ENCODE measurements at places on chromosomes 3 and 15. TPM values are rescaled to one million over a fixed set of nuclear protein-coding genes. Genes with fewer than 3 reads are reported as not detected.

DNA sequence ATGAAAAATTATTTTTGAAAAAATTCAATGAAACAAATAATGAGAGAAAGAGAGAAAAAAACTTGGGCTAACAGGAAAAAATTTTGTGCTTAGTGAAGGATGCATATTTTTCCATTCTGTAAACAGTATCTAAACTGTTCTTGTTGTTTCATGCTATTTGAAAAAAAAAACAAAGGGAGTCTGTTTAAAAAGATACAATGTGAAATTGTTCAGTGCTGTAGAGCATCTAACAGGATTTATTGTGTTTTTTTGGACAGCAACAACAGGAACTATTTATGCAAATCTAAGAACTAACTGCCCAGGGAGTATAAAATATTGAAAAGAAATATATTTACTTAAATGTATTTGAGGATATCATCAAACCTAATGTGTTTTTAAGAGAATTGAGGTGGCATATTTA lies 55.1 kb downstream of the PEX5L start:
- H3K36me3 ChIP-seq, result no peaks in the 10 kb centered on the region
- no peaks in the 10 kb centered on the region for H3K4me1 ChIP-seq
- no peak for DNase-seq
- no peak overlapping the region for H3K27ac ChIP-seq
- no peak overlapping the region for H3K4me3 ChIP-seq
- no peaks in the 10 kb centered on the region for H3K27me3 ChIP-seq

GRCh38 chr15:48778331-48778730 lies 32.5 kb downstream of the CEP152 start:
- H3K27me3 ChIP-seq, result no peaks in the 10 kb centered on the region
- H3K4me1 ChIP-seq, result no peaks in the 10 kb centered on the region
- H3K27ac ChIP-seq, result no peak overlapping the region
- H3K4me3 ChIP-seq, result no peak overlapping the region
- peaks cover 23% of the 10 kb centered on the region for H3K36me3 ChIP-seq
- DNase-seq, result no peak

DNA sequence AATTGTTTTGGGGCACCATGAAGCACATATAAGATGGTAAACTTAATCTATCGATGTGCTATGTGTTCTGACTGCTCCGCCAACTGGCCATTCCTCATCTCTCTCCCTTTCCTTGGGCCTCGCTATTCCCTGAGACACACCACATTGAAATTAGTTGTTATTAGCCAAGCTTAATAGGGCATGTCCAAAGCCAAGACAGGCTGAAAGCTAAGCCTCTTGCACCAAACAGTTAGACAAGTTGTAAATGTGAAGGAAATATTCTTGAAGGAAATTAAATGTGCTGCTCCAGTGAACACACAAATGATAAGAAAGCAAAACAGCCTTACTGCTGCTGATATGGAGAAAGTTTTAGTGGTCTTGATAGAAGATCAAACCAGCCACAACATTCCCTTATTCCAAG lies 39.3 kb downstream of the C2CD4A start:
- no peaks in the 10 kb centered on the region for H3K36me3 ChIP-seq
- DNase-seq, result no peak
- no peaks in the 10 kb centered on the region for H3K4me1 ChIP-seq
- no peak overlapping the region for H3K27ac ChIP-seq

- H3K27me3 ChIP-seq, result no peaks in the 10 kb centered on the region
- no peak overlapping the region for H3K27ac ChIP-seq
- H3K36me3 ChIP-seq, result no peaks in the 10 kb centered on the region
- no peaks in the 10 kb centered on the region for H3K4me1 ChIP-seq
Observed at GRCh38 chr3:82392203-82392775, 630.8 kb upstream of the GBE1 start.

DNA sequence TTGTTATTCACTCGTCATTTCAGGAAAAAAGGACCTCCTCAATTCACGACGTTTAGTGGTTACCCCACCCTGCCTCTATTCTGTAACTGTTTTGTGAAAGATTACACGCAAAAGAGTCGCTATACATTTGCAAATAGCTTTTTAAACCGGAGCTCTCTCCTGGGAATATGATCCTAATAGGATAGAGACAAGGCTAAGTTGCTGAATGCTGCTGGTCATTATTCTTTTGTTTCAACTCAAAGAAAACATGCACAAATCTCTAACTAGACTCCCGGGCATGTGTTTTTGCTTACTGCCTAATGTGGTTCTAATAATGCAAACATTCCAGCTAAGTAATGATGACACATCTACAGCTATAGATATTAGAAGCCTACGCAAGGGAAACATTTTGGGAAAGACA lies 214.6 kb upstream of the MDFIC2 start:
- H3K27ac ChIP-seq, result peak overlapping the region; percentile 22
- H3K4me1 ChIP-seq, result no peaks in the 10 kb centered on the region
- H3K36me3 ChIP-seq, result no peaks in the 10 kb centered on the region

- peak; percentile 74 for DNase-seq
- H3K27ac ChIP-seq, result peak overlapping the region; percentile 87
- peak overlapping the region; percentile 86 for H3K4me3 ChIP-seq
- H3K4me1 ChIP-seq, result no peaks in the 10 kb centered on the region
- no peaks in the 10 kb centered on the region for H3K27me3 ChIP-seq
Observed at GRCh38 chr3:58236527-58237237, 910 bp upstream of the ABHD6 start.

DNA sequence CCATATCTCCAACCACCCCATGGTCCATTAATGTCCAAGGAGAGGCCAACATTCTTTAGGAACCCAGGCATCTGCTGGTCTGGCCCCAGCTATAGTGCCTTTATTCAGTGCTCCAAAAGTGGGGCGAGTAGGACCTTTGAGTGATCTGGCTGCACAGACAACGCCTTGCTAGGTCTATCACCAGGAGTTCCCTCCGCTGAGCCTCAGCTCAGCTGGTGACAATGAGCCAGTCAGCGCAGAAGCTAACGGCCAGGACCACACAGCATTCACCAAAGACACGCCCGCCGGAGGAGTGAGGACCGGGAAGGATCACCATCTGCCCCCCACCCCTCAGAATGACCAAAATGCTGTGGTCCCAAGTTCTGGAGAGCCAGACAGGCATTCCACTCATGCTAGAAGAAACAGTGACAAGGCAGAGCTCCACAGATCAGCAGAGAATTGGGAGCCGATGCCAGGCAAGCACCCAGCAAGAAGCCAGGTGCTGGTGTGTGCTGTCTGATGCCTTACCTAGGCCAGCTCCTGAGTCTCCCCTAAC lies 19.0 kb downstream of the TBC1D2B start:
- DNase-seq, result no peak
- no peaks in the 10 kb centered on the region for H3K27me3 ChIP-seq
- peaks cover 4% of the 10 kb centered on the region for H3K36me3 ChIP-seq
- peak overlapping the region; percentile 10 for H3K27ac ChIP-seq
- H3K4me1 ChIP-seq, result peaks cover 67% of the 10 kb centered on the region

DNA sequence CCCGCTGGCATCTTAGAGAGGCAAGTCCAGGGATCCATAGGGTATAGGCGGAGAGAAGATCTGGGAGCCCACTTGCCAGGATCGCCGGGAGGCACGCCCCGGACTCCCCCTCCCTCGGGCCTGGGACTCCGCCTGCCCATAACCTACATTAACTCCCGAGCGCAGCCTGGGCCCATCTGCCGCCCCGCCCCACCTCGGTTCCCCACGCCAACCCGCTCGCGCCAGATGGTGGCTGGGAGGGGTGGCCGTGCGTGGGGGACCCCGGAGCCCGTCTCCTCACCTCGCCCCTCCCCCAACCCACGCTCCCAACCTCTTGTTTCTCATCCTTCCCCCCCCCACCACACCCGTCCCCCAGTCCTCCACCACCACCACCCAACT lies 1.7 kb upstream of the DLL4 start:
- H3K4me3 ChIP-seq, result no peak overlapping the region
- H3K36me3 ChIP-seq, result no peaks in the 10 kb centered on the region
- peaks cover 58% of the 10 kb centered on the region for H3K4me1 ChIP-seq
- H3K27ac ChIP-seq, result no peak overlapping the region
- no peak for DNase-seq
- H3K27me3 ChIP-seq, result peaks cover 74% of the 10 kb centered on the region

- no peaks in the 10 kb centered on the region for H3K36me3 ChIP-seq
- no peak overlapping the region for H3K4me3 ChIP-seq
- no peak overlapping the region for H3K27ac ChIP-seq
- DNase-seq, result no peak
Observed at GRCh38 chr3:43180694-43181093, 74.8 kb upstream of the POMGNT2 start.

- H3K27me3 ChIP-seq, result no peaks in the 10 kb centered on the region
- H3K4me1 ChIP-seq, result no peaks in the 10 kb centered on the region
- DNase-seq, result no peak
Observed at GRCh38 chr3:105984837-105985236, 116.0 kb upstream of the CBLB start.

COPG1 gene
- 64.6 TPM for total RNA-seq
